Muscle of leg (tissue), 16 donors: ENCODE measurements at places on chromosomes 12 and 14.
A peak's percentile ranks its signal among the peaks of the same experiment; 100 is the strongest.

GRCh38 chr12:69623970-69624369, 13.3 kb upstream of the LRRC10 start:
- peak; percentile 11 for DNase-seq

DNA sequence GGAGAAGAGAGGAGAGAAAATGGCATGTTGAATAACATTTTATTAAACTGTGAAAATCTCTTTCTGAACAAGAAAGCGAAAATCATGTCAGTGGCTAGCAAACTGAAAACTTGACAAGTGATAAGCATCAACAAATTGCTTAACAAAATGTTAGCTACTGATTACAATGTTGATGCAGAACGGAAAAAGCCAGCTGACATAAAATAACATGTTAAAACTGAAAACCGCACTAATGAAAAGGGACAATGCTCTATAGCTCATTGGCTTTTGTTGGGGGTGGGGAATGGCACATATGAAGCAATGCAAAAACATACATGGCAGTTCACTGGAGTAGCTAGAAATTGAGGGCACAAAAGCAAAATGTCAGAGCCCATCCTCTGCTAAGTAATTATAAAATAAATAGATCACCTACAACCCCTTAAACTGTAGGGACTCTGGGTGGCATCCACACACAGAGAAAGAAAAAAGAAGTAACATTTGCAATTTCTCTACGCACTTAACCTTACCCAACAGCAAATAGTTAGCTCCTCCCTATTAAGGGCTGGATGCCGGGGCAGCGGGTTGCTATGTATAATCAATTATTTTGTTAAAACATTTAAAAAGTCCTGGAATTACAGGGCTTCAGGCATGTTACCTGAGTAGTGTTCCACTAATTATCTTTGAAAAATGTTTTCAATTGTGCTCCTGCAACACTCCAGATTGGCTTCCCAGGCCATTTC, 129.2 kb upstream of the USP15 start:
- no peak for DNase-seq

DNA sequence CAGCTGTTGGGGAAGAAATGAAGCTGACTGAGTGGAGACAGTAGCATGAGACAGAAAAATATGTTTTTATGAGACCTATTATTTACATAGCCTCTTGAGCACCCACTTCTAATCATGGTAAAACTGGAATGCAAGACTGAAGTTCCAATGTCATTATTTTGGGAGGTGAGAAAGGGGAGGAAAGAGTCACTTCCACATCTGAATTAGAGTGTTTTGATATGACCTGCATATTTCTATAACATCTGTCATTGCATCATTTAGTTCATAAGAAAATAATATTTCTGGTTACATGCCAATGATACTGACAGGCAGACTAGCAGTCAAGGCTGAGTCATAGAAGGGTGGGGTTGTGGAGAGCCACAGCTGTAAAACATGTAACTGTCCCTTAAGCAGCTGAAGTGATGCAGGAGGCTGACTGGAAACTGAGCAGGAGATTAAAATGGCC, 26.7 kb downstream of the NTN4 start:
- DNase-seq, result peak; percentile 83

DNA sequence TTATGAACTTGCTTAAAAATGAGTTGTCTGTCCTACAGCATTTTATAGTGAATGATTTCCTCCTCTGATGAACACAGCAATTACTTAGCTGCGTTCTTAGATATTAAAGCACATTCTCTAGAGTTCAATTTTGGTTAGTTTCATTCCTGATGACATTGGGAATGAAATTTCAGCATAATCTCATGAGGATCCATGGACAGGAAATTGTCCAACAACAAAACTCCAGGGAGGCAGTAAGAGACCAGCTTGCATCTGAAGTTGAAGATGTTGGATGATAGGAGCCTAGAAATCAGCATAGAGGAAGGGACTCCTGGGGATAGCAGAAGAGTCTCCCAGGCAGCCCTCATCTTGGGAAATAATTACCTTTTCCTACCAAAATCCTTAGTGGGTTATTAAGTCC, 128.7 kb upstream of the RAP1B start:
- peak; percentile 31 for DNase-seq

GRCh38 chr12:42705863-42706262, 116.3 kb upstream of the PRICKLE1 start:
- DNase-seq, result peak; percentile 96

DNA sequence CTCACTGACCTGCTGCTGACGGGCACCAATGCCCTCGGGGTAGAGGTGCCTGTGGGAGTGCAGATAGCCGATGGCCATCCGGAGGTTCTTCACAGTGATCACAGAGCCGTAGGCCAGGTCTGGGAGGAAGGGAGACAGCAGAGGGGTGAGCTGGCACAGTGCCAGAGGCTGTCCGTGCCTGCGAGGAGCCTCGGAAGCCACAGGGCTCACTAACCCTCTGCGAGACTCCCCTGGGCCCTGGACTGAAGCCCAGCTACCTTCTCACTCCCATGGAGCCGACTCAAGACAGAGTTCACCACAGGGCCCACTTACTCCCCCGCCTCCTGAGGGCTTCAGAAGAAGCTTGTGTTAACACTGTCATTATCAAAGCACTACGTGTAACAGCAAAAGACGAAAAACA, 24.5 kb downstream of the POMT2 start:
- no peak for DNase-seq

- DNase-seq, result no peak
Observed at GRCh38 chr12:43835264-43835655, 621 bp upstream of the TMEM117 start.

DNA sequence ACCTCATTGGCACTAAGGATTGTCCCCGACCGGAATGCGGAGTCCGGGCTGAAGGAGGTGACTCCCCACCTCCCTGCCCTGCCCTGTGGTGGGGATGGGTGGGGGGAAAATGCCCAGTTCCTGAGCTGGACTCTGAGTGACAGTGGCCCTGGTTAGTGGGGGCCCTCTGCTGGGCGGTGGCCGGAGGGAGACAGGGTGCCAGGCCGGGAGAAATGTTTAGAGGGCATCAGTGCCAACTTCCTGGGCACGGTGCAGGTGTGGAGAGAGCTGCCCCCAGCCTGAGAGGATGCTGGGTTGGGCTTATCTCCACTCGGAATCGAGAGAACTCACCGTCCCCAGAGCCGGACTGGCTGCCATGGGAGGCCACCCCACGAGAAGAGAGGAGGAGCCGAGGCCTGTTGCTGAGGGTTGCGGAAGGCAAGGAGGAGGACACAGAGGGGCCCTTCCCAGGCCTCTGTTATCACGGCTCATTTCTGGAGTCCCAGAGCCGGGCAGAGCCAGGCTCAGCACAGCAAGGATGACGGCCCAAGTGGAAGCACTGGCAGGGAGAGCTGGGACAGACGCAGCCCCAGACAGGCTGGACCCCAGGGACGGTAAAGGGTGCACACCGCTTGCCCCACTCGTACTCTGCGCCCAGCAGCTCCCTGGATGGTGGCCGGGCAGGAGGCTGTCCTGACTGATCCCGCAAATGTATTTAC, 156.7 kb downstream of the KIF26A start:
- no peak for DNase-seq

DNA sequence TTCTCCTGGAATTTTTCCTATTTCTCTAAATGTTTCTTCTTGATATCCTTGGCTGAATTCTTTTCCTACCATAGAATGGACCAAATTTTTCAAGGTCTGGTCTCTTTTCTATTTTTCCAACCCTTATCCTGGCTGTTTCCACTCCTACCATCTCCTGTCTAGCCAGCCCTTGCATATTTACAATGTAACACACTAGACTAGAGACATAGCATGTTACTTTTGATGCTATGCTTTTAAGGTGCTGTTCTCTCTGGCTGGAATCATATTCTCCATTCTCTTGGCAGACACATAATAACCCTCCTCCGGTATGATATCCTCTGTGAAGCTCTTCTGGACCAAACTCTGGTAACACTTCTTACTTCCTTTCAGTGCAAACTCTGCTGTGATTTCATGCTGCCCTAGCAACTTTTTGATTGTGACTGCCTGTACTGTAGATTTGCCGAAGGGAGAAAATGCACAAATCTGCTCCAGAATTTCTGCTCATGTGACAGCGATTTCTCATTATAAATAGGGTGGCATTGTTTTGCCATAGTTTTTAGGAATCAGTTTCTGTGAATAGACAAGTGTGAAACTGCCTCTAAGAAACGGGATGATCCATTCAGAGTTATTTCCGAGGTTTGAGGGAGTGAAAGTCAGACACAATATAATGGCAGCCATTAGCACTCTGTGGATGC, 284.4 kb downstream of the MDGA2 start:
- DNase-seq, result peak; percentile 57

- no peak for DNase-seq
Observed at GRCh38 chr12:6555018-6555691, 687 bp downstream of the IFFO1 start.

- peak; percentile 85 for DNase-seq
Observed at GRCh38 chr14:24436355-24437019, 6.1 kb downstream of the SDR39U1 start.

GRCh38 chr14:38989922-38990546, 113.0 kb downstream of the SEC23A start:
- peak; percentile 24 for DNase-seq

DNA sequence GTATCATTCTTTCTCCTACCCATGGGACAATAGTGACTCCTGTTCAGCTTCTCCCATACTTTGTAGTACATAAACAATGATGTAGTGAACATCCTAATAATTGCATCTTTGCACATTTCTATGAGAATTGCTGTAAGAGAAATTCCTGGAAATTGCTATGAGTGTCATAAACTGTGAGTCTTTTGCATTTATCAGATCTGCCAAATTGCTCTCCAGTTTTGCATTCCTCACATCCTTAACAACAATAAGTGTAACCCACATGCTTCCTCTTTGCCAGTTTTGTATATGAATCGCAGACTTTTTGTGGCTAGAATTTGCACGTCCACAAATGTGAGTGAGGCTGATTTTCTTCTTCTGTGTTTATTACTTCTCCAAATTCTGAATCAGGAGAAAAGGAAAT, 124.0 kb upstream of the TBX5 start:
- DNase-seq, result no peak

- DNase-seq, result peak; percentile 43
Observed at GRCh38 chr14:103521951-103522563, 573 bp downstream of the CKB start.

- DNase-seq, result no peak
Observed at GRCh38 chr14:105018414-105018813, 2.5 kb downstream of the CDCA4 start.

DNA sequence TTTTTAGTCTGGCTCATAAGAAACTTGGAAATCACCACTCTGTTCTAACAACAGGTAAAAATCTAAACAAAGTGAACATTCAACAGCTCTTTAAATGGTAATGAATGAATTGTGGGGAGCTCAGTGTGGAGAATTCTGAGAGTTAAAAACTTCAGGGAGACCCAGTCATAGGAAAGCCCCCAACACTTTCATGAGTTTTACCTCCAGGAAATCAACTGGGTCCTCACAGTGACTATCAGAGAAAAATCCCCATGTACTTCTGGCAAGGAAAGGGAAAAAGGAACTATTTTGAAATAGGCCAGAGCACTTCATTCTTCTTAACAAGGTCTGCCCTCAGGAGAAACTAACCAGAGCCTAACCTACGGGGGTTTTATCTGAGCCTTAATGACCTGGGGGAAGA, 134.7 kb downstream of the CMAS start:
- no peak for DNase-seq

DNA sequence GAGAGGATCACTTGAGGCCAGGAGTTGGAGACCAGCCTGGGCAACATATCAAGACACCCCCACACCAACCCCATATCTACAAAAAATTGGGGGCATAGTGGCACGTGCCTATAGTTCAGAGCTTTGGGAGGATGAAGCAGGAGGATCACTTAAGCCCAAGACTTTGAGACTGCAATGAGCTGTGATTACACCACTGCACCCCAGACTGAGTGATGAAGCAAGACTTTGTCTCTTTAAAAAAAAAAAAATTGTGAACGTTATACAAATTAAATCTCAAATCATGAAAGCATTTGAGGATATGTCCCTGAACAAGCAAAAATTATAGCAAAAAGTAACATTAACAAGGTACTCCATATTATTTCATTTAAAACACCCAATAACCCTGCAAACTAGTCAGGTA, 2.9 kb downstream of the LRP6 start:
- DNase-seq, result no peak

DNA sequence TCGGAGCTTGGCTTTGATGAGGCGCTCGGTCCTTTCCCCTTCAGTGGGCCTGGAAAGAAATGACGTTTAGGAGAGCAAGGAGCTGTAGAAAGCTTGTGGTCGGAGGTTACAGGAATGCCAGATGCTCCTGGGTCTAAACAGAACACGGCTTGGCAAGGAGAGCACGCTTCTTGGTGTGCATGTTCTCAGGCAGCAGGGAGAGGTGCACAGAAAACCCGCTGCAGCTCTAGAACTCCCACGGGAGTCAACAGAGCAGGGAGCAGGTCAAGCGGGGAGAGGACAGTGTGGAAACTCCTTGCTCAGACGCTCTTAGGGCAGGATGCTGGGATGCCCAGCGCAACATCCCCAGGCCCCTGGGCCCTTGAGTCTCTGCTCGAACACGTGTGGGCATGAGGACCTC, 51.0 kb downstream of the SSH1 start:
- DNase-seq, result no peak

DNA sequence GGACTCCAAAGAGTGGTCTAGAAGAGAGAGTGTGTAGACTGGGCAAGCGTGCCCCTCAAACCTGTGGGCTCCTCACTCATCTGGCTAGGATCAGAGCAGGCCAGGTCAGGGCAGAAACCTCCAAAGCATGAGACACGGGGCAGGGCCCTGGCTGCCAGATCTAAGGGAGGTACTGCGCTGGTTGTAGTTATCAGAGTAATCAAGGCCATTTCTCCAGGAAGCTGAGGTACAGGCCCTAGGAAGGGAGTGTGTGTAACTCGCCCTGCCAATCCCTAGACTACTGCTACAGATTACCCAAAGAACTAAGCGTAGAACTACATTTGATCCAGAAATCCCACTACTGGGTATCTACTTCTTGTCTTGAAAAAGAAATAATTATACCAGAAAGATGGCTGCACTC, 84.5 kb downstream of the SSPN start:
- DNase-seq, result no peak

DNA sequence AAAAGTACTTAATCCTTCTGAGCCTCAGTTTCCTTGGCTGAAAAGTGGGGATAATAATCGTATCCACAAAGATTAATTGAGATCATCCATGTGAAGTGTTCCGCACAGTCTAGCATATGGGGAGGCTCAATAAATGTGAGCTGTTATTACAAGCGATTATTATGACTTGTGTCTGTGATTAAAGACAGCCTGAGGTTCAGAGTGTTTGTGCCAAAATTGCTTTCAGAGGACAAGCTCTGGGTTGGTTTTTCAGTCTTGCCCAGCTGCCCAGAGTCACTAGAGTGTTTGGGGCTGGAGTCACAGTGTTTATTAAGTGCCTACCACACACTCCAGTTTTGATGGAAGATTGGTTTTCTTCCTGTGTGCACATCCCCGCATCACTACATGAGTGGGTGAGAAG, 53.5 kb downstream of the NTF3 start:
- DNase-seq, result no peak
